ENCODE measurements at places on chromosomes 6 and 20. TPM values are rescaled to one million over a fixed set of nuclear protein-coding genes. Genes with fewer than 3 reads are reported as not detected.

The FAM162B gene
- 8.8 TPM for polyA plus RNA-seq

The SERPINB1 gene
- polyA plus RNA-seq = 39.5 TPM

The SASH1 gene
- polyA plus RNA-seq = 44.6 TPM

The SSR1 gene
- 237 TPM for polyA plus RNA-seq

The GJA10 gene
- polyA plus RNA-seq = not detected

The POM121L2 gene
- polyA plus RNA-seq = not detected

The ELOVL2 gene
- polyA plus RNA-seq = 13.9 TPM

The CPXM1 gene
- 0.92 TPM for polyA plus RNA-seq

The FKBP1C gene
- polyA plus RNA-seq = 2.2 TPM
